ENCODE measurements at places on chromosomes 3 and 15. TPM values are rescaled to one million over a fixed set of nuclear protein-coding genes. Genes with fewer than 3 reads are reported as not detected.

DNA sequence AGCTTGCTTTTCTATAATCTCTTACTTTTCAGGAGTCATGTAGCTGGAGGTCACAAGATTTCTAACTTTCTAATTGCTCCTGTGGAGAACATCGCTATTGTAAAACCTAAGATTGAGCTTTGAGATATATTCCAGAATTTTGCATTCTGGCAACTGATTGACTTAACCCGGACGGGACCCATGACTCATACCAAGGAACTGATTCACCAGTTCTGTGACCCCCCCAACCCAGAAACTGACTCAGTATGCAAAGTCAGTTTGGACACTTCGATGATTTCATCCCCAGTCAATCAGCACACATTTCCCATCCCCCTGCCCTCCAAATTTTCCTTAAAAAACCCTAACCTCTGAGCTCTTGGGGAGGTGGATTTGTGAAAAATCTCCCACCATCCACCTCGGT lies 396.5 kb upstream of the GBE1 start:
- no peaks in the 10 kb centered on the region for H3K36me3 ChIP-seq
- no peaks in the 10 kb centered on the region for H3K27me3 ChIP-seq
- DNase-seq = no peak
- H3K4me1 ChIP-seq = no peaks in the 10 kb centered on the region
- H3K4me3 ChIP-seq = no peak overlapping the region
- no peak overlapping the region for H3K27ac ChIP-seq

DNA sequence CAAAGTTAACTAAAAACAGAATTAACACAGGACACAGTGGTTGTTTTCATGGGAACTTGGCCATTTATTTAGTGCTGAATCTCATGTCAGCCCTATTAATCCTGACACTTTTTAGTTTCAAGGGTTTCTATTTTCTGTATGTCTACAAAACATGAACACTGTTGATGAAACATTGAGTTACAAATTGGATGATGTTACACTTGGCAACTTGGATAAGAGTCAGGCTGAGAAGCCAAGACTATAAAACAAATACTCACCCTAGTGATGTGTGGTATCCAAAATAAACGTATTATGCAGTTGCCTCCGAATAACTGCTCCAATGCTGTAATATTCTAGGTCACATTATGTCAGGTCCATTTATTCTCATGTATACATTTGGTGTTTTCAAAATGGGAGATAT lies 349.6 kb downstream of the ZIC1 start:
- H3K27me3 ChIP-seq = no peaks in the 10 kb centered on the region
- no peak overlapping the region for H3K27ac ChIP-seq
- no peaks in the 10 kb centered on the region for H3K4me1 ChIP-seq
- DNase-seq = no peak
- no peak overlapping the region for H3K4me3 ChIP-seq

DNA sequence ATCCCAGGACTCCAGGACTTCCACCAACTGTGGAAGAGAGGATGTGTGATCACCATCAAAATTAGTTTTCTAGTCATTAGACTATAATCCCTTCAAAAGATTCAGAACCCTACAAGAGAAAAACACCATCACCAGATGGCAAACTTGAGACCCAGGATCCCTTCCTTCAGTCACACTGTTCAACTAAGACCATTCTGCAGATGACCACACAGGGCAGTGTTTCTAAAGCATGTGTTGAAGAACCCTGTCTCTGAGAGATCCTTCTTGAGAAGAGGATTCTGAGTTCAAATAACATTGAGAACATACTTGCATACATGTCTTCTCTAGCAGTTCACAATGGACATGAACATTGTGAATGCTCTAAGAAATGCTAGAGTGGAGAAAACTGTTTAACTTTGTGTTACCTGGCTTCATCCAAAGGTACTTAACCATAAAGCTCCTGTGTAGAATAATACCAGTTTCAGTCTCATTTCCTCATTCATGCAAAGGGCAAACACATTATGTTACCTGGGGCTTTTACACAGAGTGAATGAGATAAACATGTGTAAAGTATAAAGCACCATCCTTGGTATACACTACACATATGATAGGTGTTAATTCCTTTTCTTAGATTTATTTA lies 2.4 kb upstream of the ADGRG7 start:
- H3K27me3 ChIP-seq = no peaks in the 10 kb centered on the region
- no peak overlapping the region for H3K27ac ChIP-seq
- H3K36me3 ChIP-seq = no peaks in the 10 kb centered on the region
- no peak for DNase-seq

DNA sequence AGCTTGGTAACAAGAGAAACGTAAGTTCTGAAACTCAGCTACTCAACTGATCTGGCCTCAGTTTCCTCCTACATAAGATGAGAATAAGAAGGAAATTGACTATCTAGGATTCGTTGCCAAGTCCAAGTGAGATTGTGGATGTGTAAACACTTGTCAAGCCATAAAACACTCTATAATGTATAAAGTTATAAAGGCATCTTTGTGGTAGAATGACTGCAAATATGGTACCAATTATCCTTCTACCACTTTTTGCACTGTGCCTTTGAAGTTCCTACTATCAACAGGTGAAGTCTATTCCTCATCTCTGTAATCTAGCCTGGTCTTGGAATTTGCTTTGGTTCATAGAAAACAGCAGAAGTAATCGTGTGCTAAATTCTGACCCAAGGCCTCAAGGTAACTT lies 138.2 kb downstream of the GADL1 start:
- H3K4me1 ChIP-seq = peaks cover 3% of the 10 kb centered on the region
- no peaks in the 10 kb centered on the region for H3K36me3 ChIP-seq
- H3K27ac ChIP-seq = no peak overlapping the region
- no peak for DNase-seq

DNA sequence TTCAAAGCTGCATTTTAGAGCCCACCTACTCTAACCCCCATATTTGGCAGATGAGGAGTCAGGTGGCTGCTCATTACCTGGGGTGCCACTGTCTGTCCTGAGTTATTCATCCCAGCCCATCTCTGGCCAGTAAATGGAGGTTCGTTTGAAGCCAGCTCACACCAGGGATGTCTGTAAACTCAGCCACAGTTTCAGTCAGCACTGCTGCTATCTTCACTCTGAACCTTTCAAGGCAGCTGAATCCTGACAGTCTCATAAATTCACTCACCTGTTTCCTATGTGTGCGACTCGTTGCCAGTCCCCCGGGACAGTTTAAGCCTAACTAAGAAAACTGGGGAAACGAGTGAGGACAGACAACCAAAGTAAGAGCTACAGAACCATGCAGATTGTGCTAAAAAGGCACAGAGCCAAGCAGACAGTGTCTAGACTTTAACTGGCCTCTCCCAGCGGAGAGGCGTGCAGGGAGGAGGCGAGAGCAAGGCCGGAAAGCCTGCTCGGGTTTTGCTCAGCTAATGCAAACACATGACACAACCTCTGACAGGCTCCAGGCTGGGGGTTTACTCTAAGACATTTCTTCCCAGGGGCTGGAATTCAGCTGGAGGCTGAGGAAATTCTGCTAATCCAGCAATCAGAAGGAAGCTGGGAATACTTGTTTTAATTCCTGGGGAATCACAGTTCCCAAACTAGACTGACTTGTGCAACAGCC lies 12.0 kb downstream of the FSTL1 start:
- DNase-seq = no peak
- H3K36me3 ChIP-seq = no peaks in the 10 kb centered on the region
- no peaks in the 10 kb centered on the region for H3K27me3 ChIP-seq

DNA sequence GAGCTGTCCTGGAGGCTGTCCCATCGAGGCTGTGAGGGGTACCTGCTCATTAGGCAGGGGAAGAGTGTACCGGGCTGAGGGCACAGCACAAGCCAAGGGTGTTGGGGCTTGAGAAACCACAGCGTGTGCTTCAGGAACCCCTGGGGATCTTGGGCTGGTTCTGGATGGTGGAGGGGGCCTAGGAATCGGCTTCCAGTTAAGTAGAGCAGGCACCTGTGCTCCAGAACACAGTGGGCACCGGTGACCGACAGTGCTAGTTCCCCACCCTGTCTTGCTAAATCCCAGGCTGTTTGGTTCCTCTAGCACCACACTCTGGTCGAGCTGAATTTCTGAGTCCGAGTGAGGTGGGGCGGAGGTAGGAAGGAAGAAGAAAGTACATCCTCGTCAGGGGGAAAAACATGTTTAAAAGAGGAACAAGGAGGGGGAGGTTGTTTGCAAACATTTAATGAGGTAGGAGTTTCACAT lies 29.1 kb downstream of the SLC6A6 start:
- no peak for DNase-seq
- no peaks in the 10 kb centered on the region for H3K27me3 ChIP-seq
- H3K36me3 ChIP-seq = no peaks in the 10 kb centered on the region
- H3K4me1 ChIP-seq = peaks cover 84% of the 10 kb centered on the region
- H3K27ac ChIP-seq = peak overlapping the region; percentile 84

DNA sequence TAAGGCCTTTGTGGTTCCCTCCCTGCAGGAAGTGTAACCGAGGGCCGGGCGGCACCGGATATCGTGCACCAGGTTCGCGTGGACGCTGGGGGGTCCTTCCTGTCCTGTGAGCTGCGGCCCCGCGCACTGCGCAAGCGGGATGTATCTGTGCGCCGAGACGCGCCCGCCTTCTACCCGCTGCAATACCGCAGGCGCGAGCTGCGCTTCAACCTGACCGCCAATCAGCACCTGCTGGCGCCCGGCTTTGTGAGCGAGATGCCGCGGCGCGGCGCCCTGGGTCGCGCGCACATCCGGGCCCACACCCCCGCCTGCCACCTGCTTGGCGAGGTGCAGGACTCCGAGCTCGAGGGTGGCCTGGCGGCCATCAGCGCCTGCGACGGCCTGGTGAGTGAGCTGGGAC lies 35.9 kb downstream of the SAXO2 start:
- H3K4me1 ChIP-seq = peaks cover 9% of the 10 kb centered on the region
- no peaks in the 10 kb centered on the region for H3K36me3 ChIP-seq
- peak; percentile 33 for DNase-seq

DNA sequence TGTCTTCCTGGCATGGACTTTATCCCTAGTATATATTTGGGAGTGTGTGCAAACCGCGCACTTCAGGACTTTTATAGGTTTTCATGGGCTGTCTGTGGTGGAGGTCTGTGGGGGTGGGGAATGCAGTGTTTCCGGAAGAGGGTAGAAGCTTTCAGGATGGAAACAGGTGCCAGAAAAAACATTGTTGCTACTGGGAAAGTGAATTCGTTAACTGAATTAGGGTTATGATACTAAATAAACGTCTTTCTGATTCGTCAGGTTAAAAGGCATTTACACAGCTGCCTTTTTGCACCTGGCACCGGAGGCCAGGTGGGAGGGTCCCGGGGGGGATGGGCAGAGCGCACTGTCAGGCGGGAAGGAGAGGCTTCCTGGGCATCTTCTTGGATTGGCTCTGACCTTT lies 62.1 kb downstream of the SLCO3A1 start:
- no peak overlapping the region for H3K4me3 ChIP-seq
- H3K27ac ChIP-seq = no peak overlapping the region
- no peaks in the 10 kb centered on the region for H3K4me1 ChIP-seq
- H3K27me3 ChIP-seq = no peaks in the 10 kb centered on the region

GRCh38 chr3:84836961-84837360 lies 121.8 kb upstream of the CADM2 start:
- no peak overlapping the region for H3K27ac ChIP-seq
- no peaks in the 10 kb centered on the region for H3K4me1 ChIP-seq
- no peaks in the 10 kb centered on the region for H3K36me3 ChIP-seq
- H3K27me3 ChIP-seq = no peaks in the 10 kb centered on the region
- no peak overlapping the region for H3K4me3 ChIP-seq
- no peak for DNase-seq

DNA sequence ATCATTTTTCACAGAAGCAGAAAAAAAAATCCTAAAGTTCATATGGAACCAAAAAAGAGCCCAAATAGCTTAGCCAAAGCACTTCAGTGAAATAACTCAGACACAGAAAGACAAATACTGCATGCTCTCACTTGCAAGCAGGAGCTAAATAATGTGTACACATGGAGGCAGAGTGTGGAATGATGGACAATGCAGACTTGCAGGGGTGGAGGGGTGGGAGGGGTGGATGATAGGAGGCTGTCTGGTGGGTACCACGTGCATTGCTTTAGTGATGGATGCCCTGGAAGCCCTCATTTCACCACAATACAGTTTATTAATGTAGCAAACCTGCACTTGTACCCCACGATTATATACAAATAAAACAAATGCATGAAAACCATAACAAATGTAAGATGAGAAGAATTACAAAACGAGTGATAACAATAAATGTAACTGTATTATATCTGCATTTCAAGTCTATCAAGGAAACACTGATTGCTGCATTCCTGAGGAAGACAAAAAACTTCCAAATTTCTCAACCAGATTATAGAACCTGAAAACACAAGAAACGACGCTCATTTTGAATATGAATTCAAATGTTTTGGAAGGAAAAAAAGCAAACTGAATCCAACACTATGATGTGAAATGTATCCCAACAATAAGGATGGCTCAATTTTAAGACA lies 96.5 kb downstream of the DLG1 start:
- DNase-seq = no peak
- peaks cover 9% of the 10 kb centered on the region for H3K4me1 ChIP-seq
- no peaks in the 10 kb centered on the region for H3K36me3 ChIP-seq
- H3K27ac ChIP-seq = no peak overlapping the region
- H3K4me3 ChIP-seq = no peak overlapping the region

- peak; percentile 59 for DNase-seq
- peak overlapping the region; percentile 50 for H3K4me3 ChIP-seq
- H3K36me3 ChIP-seq = no peaks in the 10 kb centered on the region
- peaks cover 20% of the 10 kb centered on the region for H3K4me1 ChIP-seq
These were observed 682 bp downstream of the ITPKA start for GRCh38 chr15:41494190-41494921.

DNA sequence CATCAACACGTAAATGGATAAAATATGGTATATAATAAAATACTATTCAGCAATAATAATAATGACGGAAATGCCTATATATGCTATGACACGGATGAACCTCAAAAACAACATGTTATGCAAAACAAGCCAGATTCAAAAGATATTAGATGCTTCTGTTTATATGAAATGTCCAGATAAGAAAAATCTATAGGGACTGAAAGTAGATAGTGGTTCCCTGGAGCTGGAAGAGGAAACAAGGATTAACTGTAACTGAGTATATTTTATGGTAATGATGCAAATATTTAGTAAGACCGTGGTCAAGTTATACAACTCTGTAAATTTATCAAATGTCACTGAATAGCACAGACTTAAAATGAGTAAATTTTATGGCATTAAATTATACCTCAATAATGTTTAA lies 25.8 kb upstream of the WDR49 start:
- H3K27ac ChIP-seq = no peak overlapping the region
- H3K4me1 ChIP-seq = no peaks in the 10 kb centered on the region
- H3K27me3 ChIP-seq = no peaks in the 10 kb centered on the region
- peaks cover 13% of the 10 kb centered on the region for H3K36me3 ChIP-seq
- no peak overlapping the region for H3K4me3 ChIP-seq
- DNase-seq = no peak

- no peak overlapping the region for H3K4me3 ChIP-seq
- H3K27me3 ChIP-seq = no peaks in the 10 kb centered on the region
- H3K27ac ChIP-seq = no peak overlapping the region
- DNase-seq = no peak
- no peaks in the 10 kb centered on the region for H3K4me1 ChIP-seq
- H3K36me3 ChIP-seq = no peaks in the 10 kb centered on the region
These were observed 265.8 kb downstream of the TAFA4 start for GRCh38 chr3:68666429-68667136.

GRCh38 chr3:83928391-83928790 lies 1030.4 kb upstream of the CADM2 start:
- no peaks in the 10 kb centered on the region for H3K4me1 ChIP-seq
- no peaks in the 10 kb centered on the region for H3K27me3 ChIP-seq
- no peak for DNase-seq
- H3K4me3 ChIP-seq = no peak overlapping the region
- H3K36me3 ChIP-seq = no peaks in the 10 kb centered on the region

GRCh38 chr3:197686899-197687298 lies 49.8 kb downstream of the RUBCN start:
- no peak overlapping the region for H3K27ac ChIP-seq
- no peaks in the 10 kb centered on the region for H3K36me3 ChIP-seq
- no peak overlapping the region for H3K4me3 ChIP-seq
- no peaks in the 10 kb centered on the region for H3K4me1 ChIP-seq

Gene INTS14
- 38.3 TPM for total RNA-seq

Gene CPNE4
- total RNA-seq = not detected

Measured in naive thymus-derived CD4-positive, alpha-beta T cell (primary cell).